Naive B cell (primary cell): ENCODE measurements at places on chromosomes 2 and 18. TPM values are rescaled to one million over a fixed set of nuclear protein-coding genes. Genes with fewer than 3 reads are reported as not detected.

Gene TXNDC2
- not detected for polyA plus RNA-seq

GRCh38 chr2:25966531-25967270, 15.6 kb downstream of the KIF3C start:
- DNase-seq, result no peak
- peaks cover 4% of the 10 kb centered on the region for H3K4me1 ChIP-seq
- no peak overlapping the region for H3K4me3 ChIP-seq

Gene MREG
- polyA plus RNA-seq, result 0.95 TPM

DNA sequence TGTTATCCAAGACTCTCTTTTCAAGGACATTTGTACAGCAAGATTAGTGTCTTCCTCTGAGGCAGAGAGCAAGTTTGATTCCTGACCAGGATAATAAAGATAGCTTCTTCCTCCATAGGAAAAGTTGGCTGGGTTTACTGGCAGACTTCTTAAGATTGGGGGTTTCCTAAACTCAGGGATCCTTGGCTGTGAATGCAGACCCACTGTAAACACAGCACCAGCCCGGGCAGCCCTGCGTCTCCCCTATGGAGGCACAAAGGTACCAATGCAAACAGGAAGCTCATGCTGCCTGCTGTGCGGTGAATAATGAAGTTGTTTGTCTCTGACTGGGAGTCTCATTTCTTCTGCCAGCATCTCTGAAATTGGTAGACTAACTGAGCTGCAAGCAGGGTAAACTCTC, 96.2 kb upstream of the ARHGAP28 start:
- no peaks in the 10 kb centered on the region for H3K36me3 ChIP-seq
- H3K27me3 ChIP-seq, result peaks cover 5% of the 10 kb centered on the region
- no peak overlapping the region for H3K27ac ChIP-seq

- no peak for DNase-seq
- peaks cover 35% of the 10 kb centered on the region for H3K4me1 ChIP-seq
- no peak overlapping the region for H3K27ac ChIP-seq
- no peaks in the 10 kb centered on the region for H3K36me3 ChIP-seq
Measured at GRCh38 chr2:12552092-12552491, 164.6 kb upstream of the TRIB2 start.

Gene PDCD1
- polyA plus RNA-seq, result not detected

Gene IHH
- polyA plus RNA-seq, result not detected

Gene DSG4
- not detected for polyA plus RNA-seq

GRCh38 chr2:240575101-240575965, 7.0 kb downstream of the RNPEPL1 start:
- no peak overlapping the region for H3K27ac ChIP-seq
- no peaks in the 10 kb centered on the region for H3K27me3 ChIP-seq
- peaks cover 28% of the 10 kb centered on the region for H3K4me1 ChIP-seq
- H3K36me3 ChIP-seq, result peaks cover 4% of the 10 kb centered on the region
- H3K4me3 ChIP-seq, result no peak overlapping the region

Gene AGXT
- polyA plus RNA-seq, result not detected

Gene ECEL1
- not detected for polyA plus RNA-seq

Gene FOXD4L1
- not detected for polyA plus RNA-seq

Gene TGOLN2
- 72.5 TPM for polyA plus RNA-seq

Gene UPP2
- polyA plus RNA-seq, result not detected

DNA sequence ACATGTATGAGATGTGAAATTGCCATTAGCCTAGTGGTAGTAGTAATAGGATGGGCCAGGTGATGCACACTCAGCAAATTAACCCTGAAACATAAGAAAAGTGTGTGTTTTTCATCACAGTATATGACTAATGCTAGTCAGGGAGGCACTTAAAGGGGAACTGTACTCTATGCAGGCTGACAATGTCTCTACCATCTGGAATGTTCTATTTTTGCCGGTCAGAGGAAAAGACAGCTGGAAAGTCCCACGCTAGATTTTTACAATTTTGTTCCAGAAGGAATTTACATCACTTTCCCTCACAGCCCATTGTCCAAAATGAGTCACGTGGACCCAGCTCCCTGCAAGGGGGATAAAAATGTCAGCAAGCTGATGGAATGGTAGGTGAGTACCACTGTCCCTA, 746.3 kb upstream of the CHAC2 start:
- no peak for DNase-seq
- no peaks in the 10 kb centered on the region for H3K27me3 ChIP-seq
- H3K4me3 ChIP-seq, result no peak overlapping the region
- H3K36me3 ChIP-seq, result no peaks in the 10 kb centered on the region
- no peaks in the 10 kb centered on the region for H3K4me1 ChIP-seq

DNA sequence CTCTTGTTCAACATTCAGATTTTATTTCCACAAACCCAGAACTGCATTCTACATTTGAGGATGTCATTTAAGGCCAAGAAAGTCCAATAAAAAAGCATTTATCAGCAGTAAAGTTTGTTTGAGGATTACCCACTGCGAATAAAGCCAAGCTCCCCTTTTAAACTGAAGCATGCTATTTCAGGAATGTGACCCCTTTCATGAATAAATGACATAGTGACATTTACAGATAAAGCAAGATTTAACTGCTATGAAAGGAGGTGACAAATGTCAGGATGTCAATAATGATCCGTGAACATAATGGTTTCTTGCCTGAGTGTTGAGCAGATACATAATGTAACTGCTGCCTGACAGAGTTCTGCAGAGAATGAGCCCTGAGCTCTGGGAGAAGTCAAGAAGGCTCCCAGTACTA, 146.3 kb downstream of the TDRD15 start:
- peaks cover 4% of the 10 kb centered on the region for H3K27me3 ChIP-seq
- no peak for DNase-seq
- no peaks in the 10 kb centered on the region for H3K36me3 ChIP-seq

DNA sequence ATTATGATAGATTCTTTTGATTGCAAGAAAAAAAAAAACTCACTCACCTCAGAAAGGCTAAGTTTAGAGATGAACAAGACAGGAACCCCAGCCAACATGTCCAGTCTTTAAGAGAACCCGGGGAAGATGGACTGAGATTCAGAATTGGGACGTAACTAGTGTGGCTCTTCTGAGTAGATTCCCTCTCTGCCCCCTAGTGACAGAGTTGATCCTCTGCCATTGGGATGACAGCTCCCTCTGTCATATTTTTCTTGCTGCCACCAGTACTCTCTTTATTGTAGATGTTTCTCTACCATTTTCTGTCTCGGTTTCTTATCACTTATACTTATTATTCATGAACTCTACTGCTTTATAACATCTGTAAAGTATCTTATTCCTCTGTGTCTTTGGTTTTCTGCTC, 77.7 kb downstream of the GULP1 start:
- H3K4me1 ChIP-seq, result no peaks in the 10 kb centered on the region
- no peak overlapping the region for H3K4me3 ChIP-seq
- H3K27me3 ChIP-seq, result no peaks in the 10 kb centered on the region
- no peaks in the 10 kb centered on the region for H3K36me3 ChIP-seq
- H3K27ac ChIP-seq, result no peak overlapping the region

- no peaks in the 10 kb centered on the region for H3K4me1 ChIP-seq
- no peak for DNase-seq
- H3K4me3 ChIP-seq, result no peak overlapping the region
- H3K27me3 ChIP-seq, result peaks cover 20% of the 10 kb centered on the region
Measured at GRCh38 chr2:33116799-33117198, 170.0 kb downstream of the LTBP1 start.

Gene NDUFAF7
- polyA plus RNA-seq, result 5.9 TPM
